ENCODE measurements at places on chromosomes 1 and 21. TPM values are rescaled to one million over a fixed set of nuclear protein-coding genes. Genes with fewer than 3 reads are reported as not detected.

FCRL6 gene
- total RNA-seq = 0.45 TPM

VWA5B1 gene
- not detected for total RNA-seq

APCS gene
- total RNA-seq = not detected

DNA sequence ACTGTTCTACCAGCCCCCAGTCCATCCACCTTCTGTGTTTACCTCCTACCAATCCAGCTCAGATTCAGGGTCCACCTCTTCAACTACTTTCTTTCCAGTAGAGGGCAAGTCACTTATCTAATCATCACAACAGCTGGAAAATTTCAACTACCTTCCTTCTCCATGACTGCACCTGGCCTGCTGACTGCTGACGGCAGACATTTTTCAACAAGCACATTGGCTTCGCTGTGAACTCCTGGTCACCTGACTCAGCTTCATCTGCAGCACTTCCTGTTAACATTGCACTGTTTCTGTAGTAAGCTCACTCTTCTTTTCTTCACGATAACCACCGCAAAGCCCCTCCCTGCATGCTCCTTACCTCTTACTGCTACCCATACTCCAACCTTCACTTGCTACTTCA lies 405.7 kb downstream of the NTNG1 start:
- DNase-seq = no peak

DNA sequence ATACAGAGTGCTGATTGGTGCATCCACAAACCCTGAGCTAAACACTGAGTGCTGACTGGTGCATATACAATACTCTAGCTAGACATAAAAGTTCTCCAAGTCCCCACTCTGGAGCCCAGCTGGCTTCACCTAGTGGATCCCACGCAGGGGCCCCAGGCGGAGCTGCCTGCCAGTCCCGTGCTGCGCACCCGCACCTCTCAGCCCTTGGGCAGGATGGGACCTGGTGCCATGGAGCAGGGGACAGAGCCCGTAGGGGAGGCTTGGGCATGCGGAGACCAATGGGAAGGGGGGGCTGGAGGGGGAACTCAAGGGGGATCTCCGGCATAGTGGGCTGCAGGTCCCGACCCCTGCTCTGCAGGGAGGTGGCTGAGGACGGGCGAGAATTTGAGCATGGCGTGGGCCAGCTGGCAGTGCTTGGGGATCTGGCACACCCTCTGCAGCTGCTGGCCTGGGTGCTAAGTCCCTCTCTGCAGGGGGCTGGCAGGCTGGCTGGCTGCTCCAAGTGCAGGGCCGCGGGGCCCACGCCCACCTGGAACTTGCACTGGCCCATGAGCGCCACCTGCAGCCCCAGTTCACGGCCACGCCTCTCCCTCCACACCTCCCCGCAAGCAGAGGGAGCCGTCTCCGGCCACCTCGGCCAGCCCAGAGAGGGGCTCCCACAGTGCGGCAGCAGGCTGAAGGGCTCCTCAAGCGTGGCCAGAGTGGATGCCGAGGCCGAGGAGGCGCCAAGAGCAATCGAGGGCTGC lies 104.9 kb downstream of the NTMT2 start:
- no peak for DNase-seq

GRCh38 chr1:170734412-170735175 lies 70.7 kb downstream of the PRRX1 start:
- no peak for DNase-seq

DNA sequence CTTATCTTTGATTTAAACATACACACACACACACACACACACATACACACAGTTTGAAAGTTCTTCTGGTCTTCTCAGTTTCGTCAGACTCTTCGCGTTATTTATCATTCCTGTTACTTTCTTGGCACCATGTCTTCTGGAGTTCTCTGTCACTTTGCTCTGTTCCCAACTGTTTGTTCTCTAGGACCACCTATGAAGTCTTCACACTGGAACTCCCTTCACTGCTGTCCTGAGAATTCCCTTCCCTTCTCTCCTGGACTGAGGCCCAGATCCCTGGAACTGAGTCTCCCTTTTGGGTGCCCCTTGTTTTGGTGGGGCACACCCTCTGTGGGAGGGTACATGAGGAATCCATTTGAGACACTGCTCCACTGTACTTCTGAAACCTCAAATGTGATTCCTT lies 30.5 kb downstream of the ALG14 start:
- DNase-seq = no peak
